ENCODE measurements at places on chromosomes 3 and 15.

GRCh38 chr3:64691051-64691450, 3.3 kb upstream of the ADAMTS9 start:
- no peak for DNase-seq

- DNase-seq = no peak
Observed at GRCh38 chr3:39755100-39755499, 54.3 kb upstream of the MYRIP start.

DNA sequence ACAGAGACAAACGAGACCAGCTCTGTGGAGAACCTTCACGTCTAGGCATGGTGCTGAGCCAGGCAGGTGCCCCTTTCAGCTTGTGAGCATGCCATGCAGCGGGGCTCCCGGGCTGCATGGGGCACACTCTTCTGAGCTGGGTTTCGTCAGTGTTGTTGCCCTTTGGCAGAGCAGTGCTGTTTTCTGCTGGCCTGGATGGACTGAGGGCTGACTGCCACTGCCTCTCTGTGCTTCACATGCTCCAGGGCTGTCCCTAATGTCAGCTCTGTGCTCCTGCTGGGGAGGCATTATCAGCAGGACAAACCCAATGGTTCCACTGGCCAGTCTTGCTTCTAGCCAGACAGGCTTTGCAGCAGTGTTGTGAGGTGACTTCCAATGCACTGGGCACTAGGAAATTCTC, 9.5 kb downstream of the GASK1A start:
- DNase-seq = no peak

GRCh38 chr15:35654332-35654731, 108.4 kb upstream of the DPH6 start:
- no peak for DNase-seq

- peak; percentile 47 for DNase-seq
Observed at GRCh38 chr3:188468662-188469061, 314.7 kb downstream of the LPP start.

GRCh38 chr15:93520206-93520605, 431.2 kb upstream of the RGMA start:
- no peak for DNase-seq

DNA sequence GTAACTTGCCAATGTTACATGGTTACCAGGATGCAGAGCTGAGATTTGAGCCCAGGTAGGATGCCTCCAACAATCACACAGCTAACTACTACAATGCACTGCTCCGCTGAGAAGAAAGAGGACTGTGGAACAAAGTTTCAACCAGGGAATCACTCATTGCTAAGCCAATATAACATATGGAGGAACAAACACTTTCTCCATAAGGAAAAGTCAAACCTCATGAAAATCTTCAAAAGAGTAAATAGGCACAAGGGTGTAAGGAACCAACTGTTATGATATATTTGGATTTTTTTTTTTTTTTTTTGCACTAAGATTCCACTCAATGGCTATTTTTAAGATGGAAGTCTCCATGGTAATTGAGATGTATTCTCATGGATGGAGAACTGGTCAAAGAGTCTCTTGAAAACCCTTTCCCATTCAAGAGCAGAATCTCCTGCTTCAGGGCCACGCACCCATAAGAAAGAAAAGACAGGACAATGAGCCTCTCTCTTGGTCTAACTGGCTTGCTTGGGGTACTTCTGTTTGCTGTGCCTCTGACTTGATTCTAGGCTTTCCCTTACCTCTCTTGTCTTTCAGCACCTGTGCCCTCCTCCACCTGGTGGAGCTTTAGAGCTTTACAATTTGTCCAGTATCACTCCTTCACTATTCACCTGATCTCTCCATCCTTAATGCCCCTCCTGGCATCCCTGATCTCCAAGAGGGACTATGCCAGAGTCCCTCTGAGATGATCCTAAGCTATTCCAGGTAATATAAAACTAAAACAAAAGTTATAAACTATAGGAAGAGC, 252.8 kb downstream of the NTRK3 start:
- DNase-seq = no peak

DNA sequence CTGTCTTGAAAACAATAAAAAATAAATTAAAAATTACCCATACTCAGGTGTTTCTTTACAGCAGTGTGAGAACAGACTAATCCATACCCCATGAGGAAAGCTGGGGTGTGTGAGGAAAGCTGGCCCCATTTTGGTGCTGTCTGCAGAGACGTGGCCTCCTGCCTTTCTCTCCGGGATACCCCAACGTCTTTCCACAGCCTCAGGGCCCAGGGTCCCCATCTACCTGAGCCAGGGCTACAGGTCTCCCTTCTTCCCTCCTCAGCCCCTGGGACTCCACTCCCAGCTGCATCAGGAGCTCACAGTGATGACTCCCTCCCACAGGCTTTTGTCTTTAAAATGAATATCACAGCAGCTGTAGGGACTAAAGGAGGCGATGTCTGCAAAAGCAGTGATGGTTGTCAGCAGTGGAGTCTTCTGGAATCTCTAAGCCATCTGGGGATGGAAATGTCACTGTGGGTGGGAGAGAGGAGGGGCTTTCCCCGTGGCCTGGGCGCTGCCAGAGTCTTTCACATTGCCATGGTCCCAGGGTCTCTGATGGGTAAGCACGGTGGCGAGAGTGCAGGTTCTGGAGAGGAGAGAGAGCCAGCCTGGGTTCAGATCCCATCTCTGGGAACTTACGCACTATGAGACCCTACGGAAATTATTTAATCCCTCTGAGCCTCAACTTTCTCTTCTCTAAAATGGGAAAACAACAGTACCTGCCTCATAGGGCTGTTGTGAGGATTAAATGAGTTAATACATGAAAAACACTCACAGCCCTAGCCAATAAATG, 259.3 kb downstream of the PLCL2 start:
- no peak for DNase-seq

GRCh38 chr3:51681453-51681852, 10.4 kb downstream of the TEX264 start:
- no peak for DNase-seq

DNA sequence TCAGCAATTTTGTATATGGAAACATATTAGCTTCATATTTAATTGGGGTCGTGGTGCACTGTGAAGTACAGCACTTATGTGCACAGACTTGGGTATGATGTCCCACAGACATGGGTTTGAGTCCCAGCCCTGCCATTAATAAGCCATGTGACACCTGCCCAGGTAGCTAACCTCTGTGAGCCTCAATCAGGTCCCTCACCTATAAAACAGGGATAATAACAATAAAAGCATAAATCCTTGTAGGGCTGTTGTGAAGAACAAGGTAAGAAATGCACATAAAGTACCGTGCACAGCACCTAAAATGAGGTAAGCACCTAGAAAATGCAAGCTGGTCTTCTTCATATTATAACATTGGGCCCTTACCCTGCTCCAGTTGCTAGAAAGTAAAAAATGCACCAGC, 173.5 kb upstream of the WNT5A start:
- no peak for DNase-seq

DNA sequence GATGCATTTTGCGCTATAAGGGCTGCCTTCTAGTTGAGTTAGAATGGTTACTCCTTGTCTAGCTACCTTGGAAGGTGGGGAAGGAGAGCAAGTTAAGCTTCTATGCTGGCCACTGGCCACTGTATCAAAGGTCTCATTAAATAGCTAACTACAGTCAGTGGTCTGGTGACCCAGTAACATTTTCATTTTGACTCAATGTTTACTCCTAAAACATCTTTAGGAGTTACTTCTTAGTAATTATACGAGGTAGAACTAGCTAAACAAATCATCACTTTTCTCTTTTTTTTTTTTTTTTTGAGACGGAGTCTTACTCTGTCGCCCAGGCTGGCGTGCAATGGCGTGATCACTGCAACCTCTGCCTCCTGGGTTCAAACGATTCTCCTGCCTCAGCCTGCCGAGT, 26.7 kb downstream of the ETV5 start:
- DNase-seq = no peak

DNA sequence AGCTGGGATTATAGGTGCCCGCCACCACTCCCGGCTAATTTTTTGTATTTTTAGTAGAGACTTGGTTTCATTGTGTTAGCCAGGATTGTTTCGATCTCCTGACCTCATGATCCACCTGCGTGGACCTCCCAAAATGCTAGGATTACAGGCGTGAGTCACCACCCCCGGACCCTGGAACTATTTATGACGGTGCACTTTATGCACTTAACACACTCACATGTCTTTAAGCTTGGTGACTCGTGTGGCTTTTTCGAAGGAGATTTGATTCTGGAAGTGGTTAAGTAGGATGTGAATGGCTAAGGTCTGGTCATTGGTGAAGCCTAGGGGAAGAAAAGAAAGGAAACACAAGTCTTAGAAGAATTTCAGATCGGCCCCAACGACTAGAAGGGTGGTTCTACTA, 20.3 kb downstream of the BBS4 start:
- DNase-seq = no peak

DNA sequence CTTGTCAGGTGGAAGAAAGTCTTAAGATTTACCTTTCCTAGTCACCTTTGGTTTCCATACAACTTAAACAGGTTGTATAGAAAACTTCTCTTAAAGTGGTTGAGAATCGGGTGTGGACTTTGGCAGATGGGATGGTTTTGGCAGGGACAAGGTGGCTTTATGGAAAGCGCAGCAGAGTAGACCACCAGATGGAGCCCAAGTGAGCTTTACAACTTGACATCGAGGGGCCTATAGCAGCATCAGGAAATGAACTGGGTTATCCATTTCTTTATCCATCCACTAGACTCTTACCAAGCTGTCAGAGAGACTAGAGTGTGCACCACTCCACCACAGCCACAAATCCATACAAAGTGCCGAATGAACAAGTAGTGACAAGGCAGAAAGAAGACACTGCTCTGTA, 85.3 kb upstream of the MBNL1 start:
- DNase-seq = no peak

- DNase-seq = no peak
Observed at GRCh38 chr3:130258532-130258952, 86.9 kb upstream of the COL6A5 start.

- no peak for DNase-seq
Observed at GRCh38 chr3:135860761-135861160, 104.8 kb upstream of the PPP2R3A start.

DNA sequence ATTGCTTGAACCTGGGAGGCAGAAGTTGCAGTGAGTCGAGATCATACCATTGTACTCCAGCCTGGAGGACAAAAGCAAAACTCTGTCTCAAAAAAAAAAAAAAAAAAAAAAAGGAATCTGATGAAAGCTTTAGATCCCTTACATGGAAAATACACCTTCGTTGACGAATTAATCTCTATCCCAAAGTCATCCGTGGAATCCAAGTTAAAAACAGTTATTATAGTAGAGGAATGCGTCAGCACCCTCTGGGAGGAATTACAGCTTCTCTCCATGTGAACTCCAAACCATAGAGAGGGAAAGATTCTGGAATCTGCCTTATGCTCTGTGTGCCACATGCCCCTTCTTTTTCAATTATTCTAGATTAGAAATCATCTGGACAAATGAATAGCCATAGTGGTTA, 192.3 kb upstream of the C2CD4B start:
- no peak for DNase-seq

GRCh38 chr15:44968475-44968874, 12.0 kb downstream of the TERB2 start:
- no peak for DNase-seq

DNA sequence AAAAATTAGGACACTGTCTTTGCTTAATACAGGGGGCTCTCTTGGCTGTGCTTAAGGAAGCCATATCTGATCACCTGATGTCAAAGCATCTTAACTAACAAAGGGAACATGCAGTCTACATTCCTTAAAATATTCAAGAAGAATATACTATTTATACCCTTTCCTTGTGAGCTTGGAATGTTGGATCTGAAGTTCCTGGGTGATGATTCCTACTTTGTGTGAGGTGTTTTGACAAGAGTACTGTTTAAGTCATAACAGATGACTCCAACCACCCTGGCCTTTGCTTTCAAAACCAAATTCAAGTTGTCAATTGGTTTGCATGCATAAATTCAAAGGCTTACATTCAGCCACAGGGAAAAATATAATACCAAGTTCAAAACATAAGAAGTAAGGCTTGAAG, 862.7 kb upstream of the SEMA6D start:
- no peak for DNase-seq

DNA sequence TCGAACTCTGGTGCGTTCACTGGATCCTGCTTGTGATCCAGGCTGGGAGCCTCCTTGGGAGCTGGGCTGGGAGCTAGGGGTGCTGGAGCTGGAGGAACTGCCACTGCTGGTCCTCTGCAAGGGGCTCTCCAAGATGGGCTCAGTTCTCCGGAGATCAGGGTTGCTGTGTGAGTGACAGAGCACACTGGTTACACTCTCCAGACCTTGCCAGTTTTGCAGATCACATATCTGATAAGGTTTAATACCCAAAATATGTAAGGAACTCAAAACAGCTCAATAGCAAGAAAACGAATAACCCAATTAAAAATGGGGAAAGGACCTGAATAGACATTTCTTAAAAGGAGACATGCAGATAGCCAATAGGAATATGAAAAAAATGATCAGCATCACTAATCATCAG, 84.2 kb upstream of the SLC2A2 start:
- DNase-seq = no peak

GRCh38 chr3:64987726-64988125, 299.9 kb upstream of the ADAMTS9 start:
- DNase-seq = no peak

DNA sequence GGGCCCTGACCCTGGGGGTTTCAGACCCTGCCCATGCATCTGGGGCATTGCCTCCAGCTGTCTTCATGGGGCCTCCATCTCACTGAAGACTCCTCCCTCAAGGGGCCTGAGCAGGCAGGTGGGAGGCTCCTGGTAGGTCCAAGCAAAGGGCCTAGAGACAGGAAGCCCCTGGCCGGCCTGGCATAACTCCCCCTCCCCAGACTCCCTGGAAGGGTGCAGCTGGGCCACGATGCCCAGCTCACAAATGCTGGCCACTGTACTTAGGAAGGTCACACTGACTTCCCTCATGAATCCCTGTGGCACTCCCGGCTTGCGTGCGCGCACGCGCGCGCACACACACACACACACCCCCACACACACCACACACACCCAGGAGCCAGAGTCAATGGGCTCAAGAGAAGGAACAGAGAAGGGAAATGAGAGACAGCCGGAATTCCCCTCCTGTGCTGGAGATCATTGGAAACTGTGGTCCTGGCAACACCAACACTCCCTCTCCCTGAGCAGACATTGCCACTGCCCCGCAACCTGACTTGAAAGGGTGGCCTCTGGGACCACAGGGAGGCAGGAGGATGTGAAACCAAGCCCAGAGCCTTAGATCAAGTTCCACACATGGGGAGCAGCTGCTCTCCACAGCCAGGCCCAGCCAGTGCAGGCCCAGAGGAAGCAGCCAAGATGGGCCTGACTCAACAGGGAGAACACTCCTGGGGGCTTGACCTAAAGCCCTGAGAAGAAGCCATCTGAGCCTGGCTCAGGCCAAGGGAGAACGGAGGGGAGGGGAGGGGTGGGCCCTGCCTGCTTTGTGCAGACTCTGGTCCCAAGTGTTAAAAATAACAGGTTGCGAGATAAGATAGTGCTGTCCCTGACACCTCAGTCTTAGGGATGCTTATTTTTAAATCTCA, 69.7 kb downstream of the SCN5A start:
- no peak for DNase-seq

- DNase-seq = no peak
Observed at GRCh38 chr3:42795621-42796181, 8.6 kb downstream of the HIGD1A start.
